ENCODE measurements at places on chromosomes 1 and 21.
A peak's percentile ranks its signal among the peaks of the same experiment; 100 is the strongest.

DNA sequence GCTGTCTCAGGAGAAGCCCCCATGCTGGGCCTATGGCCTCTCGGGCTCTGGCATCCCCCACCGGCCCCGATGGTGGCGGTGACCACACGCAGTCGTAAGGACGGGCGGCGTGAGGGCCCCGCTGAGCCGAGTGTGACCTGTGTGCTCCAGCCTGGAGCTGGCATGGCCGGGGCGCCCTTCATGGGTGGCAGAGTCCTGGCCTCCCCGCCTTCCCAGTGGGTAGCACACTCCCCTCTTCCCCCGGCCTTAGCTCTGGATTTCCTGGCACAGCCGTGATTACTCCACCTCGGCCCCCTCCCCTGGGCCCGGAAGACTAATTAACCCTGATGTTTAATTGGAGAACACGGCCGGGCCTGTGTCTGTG, 44.6 kb downstream of the SLX9 start:
- DNase-seq: no peak

GRCh38 chr1:2341706-2342383, 49.5 kb downstream of the MORN1 start:
- no peak for DNase-seq

DNA sequence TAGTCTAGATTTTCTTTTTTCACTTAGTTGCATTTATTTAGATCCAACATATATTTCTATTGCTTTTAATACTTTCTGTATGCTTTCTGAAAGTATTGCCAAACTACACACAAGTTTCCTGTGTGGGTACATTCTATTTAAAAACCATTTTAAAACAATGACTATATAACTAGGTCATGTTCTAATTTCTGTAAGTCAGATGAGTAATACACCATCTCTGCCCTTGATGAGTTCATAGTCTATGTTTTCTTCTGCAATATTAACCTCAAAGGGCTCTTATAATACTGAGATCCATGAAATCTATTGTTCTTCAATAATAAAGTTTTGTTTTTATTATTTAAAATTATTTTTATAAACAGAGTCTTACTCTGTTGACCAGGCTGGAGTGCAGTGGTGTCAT, 68.3 kb downstream of the RNASEL start:
- no peak for DNase-seq

- no peak for DNase-seq
Observed at GRCh38 chr1:206694171-206695124, 9.7 kb downstream of the MAPKAPK2 start.

GRCh38 chr1:226653311-226653921, 85.7 kb downstream of the ITPKB start:
- DNase-seq: no peak

DNA sequence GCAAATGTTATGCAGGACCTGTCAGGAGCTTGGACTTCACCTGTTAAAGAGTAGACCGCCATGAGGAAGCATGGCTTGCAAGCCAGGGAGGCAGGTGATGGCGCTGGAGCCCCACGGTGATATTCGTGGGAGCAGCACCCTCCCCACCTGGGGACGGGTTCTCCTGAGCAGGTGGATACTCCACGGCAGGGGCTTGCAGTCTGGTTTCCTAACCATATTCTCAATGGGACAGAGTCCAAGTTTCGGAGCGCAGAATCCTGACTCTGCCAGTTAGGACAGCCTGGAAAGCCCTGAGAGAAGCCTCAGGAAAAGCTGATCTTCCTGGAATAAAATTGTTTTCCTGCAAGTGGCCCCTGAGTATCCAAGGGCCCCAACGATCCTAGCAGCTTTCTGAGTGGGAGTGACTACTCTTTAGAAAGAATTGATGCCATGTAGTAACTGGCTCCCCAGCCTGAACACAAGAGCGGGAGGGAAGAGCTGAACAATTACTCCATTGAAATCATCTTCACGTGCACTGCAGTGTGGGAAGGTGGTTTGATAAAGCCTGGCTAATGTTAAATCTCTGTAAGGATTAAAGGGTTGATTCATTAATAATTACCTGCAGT, 146.3 kb upstream of the RAB4A start:
- peak; percentile 68 for DNase-seq

- DNase-seq: no peak
Observed at GRCh38 chr1:95382000-95382786, 148.2 kb downstream of the RWDD3 start.

DNA sequence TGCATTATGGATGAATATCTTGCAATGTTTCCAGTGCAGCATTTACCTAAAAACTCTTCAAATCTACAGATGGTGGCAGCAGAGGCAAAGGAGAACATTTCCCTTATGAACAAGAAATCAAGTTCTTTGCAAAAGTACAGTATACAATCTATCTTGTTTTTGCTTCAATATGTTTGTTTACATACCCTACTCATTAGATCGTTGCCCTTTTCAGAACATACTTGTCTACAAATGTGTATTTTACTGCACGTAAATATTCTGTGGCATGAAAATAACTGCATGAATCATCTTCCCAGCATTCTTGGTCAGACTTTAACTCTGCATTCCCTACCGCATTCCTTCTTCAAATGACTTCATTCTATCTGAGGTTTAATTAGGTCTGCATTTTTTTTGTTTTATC, 212.7 kb downstream of the ZP4 start:
- peak; percentile 29 for DNase-seq

GRCh38 chr1:165717918-165718515, 19.7 kb upstream of the ALDH9A1 start:
- peak; percentile 70 for DNase-seq

- no peak for DNase-seq
Observed at GRCh38 chr1:109242387-109242786, 7.0 kb upstream of the CELSR2 start.

DNA sequence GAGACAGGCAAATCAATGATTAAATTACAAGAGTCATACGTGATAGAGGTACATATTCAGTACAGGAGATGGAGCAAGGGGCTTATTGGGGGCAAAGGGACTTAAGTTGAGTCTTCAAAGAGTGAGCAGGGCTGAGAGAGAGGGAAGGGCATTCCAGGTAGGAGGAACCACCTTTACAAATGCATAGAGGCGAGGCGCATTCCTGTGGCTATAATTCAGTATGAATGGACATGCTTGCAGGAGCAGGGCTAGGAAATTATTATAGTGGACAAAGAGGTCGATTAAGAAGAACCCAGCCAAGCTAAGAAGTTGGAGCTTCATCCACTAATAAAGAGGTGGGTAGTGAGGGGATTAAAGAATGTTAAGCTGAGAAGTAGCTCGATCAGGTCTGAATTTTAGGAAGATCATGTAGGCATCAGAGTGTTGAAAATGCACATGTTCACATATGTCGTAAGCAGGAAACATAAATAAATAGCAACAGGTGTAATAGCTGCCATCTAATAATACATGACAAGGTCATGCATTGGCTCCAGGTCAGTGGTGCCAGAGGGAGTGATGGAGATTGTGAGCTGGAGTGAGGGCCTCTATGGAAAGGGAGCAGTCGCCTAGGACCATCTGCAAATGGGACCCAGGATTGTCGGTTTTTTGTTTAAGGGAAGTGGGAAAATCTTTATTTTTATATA, 12.0 kb upstream of the HNRNPU start:
- DNase-seq: no peak

DNA sequence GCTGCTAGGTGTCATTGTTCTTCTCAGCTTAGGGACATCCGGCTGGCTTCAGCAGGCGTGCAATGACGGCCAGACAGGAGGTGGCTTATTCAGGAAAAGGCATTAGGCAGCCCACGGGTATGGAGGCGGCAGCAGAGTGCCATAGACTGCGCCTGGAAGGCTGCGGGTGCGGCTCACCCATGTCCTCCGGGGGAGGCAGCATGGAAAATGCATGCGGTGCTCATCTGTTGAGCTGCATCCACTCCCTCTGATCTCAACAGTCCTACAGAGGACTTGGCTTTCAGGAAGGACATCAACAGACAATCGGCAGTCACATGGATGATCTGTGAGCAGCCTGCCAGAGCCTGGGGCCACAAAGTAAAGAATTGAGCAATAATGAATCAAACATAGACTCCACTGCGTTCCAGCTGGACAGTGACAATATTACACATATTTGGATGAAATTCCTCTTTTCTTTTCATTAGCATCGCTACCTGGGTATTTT, 42.9 kb downstream of the UMODL1 start:
- peak; percentile 82 for DNase-seq

DNA sequence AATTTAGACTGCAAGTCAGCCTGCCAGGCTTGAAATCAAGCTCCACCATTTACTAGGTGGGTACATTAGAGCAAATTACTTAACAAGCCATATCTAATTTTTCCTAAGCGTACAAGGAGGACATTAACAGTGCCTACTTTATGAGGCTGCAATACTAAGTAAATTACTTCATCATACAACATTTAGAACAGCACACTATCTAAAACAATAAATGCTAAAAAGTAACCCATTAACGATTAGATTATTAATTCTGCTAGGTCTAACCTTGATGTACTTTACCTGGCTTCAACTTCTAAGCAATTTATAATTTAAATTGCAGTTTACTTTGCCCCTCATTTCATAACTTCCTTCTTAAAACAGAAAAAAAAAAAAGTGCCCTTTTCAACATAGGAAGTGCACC, 1155.6 kb upstream of the NCAM2 start:
- no peak for DNase-seq

- DNase-seq: no peak
Observed at GRCh38 chr1:103025858-103026409, 82.4 kb downstream of the COL11A1 start.

- DNase-seq: no peak
Observed at GRCh38 chr1:11794446-11795237, 11.1 kb downstream of the MTHFR start.

GRCh38 chr1:33302325-33302724, 18.6 kb downstream of the A3GALT2 start:
- DNase-seq: no peak

- peak; percentile 76 for DNase-seq
Observed at GRCh38 chr1:237851210-237851845, 39.4 kb downstream of the ZP4 start.

GRCh38 chr1:30688920-30689794, 34.2 kb downstream of the MATN1 start:
- no peak for DNase-seq
